ENCODE measurements at places on chromosomes 7 and 10.

DNA sequence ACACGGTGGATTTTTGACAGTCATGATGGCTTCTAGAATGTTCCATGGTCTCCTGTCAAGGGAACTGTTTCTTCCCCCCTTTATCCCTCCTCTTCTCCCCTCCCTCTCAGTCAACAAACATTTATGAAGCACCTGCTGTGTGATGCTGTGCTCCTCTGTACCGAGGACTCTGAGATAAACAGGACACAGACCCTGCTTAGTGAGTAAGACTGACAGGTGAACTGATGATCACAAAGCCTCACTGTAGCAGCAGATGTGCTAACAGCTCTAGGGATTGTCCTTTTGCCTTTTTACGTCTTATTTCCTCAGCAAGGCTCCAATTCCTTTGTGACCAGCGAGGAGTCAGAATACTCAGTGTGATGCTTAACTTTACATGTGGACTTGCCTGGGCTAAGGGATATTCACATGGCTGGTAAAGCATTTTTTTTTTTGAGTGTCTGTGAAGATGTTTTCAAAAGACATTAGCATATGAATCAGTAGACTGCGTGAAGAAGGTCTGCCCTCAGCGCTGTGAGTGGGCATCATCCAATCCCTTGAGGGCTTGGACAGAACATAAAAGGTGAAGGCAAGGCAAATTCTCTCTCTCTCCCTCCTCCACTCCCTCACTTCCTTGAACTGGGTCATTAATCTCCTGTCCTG is 170.1 kb downstream of the ADRA2A start:
- DNase-seq = no peak

DNA sequence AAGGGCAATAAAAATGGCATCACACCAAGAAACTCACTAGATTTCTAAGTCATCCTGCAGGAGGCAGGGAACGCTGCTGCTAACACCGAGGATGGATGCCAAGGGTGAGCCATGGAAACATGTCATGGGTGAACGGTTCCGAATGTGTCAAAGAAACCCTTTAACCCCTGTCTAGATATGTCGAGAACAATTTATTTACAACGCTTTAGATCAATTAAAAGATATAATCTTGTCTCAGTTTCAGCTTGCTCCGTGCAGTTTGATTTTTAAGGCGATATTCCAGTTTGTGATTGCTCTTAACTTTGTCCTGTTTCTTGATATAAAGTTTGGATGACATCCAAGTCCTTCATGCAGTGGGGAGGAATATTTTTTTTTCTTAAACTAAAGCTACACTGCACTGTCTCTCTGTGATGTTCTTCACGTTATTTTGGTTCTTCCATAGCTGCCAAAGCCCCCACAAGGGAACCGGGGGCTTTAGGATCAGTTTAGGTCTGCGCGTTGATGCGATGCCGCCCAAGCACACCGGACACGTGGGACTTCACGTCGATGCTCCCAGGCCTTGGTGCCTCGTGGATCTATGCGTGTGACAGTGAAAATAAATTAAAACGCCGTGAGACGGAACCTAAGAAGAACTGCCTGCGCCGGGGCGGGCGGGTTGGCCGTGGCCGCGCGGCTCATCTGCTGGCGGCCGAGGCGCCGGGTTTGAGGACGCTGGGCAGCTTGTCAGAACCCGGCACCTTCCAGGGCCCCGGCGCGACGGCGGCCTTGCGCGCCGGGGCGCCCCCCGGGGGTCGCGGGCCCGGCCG is 220.3 kb downstream of the PHTF2 start:
- peak; percentile 4 for DNase-seq

GRCh38 chr10:98312822-98313221 is 44.8 kb upstream of the LOXL4 start:
- DNase-seq = no peak

- no peak for DNase-seq
Observed at GRCh38 chr7:3559278-3559677, 258.2 kb downstream of the SDK1 start.

- DNase-seq = no peak
Observed at GRCh38 chr7:135420786-135421185, 89.1 kb downstream of the CNOT4 start.

- no peak for DNase-seq
Observed at GRCh38 chr7:101319401-101319800, 2.2 kb downstream of the IFT22 start.

- no peak for DNase-seq
Observed at GRCh38 chr10:124448696-124449169, 1.1 kb downstream of the NKX1-2 start.

DNA sequence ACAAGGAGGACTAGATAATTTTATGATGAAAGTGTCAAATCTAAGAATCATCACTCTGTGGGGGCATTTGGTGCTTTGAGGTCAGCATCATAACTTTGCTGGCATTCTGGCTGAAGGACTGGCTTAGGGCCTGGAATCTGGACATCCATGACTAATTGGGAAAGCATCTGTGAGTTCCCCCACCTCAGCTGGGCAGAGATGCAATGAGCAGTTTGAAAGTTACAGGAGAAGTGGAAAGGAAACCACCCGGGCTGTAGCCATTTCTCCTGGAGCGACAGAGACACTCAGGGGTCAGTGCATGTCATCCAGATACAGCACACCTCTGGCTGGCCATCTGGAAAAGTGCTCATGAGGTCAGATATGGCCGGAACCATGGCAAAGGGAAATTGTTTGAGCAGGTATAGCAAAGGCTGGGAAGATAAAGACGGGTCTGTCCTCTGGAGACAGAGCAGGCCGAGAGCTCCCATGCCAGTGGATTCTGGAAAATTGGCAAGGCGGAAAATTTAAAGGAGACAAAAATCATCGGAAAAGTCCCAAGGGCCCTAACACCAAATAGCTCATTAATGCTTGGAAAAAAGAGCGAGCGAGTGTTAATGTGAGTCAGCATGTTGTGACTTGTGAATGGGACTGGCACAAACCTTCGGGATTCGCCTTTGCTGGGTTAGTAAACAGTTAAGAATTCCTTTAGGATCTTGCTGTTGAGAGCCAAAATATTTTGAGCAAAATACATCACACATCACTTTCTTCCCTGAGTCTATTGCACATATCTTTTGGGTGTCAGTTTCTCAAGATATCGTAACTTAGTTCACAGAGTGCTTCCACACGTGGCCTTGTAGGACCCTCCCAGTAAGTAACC is 188.4 kb upstream of the AGK start:
- no peak for DNase-seq

DNA sequence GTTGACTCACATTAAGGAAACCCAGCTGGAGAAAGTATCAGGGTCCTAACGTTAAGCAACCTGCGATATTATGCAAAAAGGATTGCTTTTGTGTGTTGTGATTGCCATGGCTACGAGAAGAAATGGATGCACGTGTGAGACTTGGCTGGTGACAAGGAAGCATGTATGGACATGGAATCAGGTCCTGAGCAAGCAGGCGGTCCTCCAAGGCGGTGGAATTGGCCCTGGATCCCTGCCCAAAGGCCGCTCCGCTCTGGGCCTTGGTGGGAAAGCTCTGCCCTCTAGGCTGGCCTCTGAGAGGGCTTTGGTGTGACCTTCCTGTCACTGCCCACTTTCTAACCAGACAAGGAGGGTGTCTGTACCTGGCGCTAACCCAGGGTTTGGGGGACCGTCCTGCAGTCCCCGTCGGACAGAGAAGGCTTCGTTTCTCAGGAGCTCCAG is 192.1 kb downstream of the EBF3 start:
- DNase-seq = no peak

DNA sequence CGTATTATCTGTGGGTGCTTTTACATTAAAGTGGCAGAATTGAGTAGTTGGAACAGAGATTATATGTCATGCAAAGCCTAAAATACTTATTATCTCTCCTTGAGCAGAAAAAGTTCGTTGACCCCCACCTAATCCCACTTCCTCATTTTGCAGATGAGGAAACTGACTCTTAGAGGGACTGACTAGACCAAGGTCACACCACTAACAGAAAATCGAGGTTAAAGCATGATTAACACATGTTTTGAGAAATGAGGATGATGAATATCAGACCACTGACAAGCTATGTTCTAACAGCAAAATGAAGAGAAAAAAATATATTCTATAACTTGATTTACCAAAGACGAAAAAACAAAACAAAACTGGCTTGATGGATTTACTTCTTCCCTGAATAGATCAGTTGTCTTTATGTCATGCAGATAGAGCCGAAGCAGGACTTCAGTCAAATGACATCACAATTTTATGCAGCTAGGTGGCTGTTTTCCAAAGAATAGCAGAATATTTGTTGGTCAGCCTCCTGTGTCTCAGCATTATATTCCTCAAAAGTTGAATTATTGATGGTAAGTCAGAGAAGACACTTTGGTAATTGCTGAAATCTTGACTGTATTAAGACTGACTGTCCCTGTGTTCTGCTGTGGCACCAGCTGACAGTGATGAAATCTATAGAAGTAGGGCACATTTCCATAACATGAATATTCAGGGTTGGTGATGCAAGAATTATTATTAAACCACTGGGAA is 24.2 kb upstream of the SMIM30 start:
- no peak for DNase-seq

- DNase-seq = no peak
Observed at GRCh38 chr7:132866144-132866531, 215.8 kb downstream of the CHCHD3 start.
